Stimulated activated CD8-positive, alpha-beta memory T cell treated with anti-CD3 and anti-CD28 coated beads, Interleukin-2, amount 100 ng/mL, for 1 hour (primary cell): ENCODE measurements at places on chromosomes 7 and 10.
A peak's percentile ranks its signal among the peaks of the same experiment; 100 is the strongest.

DNA sequence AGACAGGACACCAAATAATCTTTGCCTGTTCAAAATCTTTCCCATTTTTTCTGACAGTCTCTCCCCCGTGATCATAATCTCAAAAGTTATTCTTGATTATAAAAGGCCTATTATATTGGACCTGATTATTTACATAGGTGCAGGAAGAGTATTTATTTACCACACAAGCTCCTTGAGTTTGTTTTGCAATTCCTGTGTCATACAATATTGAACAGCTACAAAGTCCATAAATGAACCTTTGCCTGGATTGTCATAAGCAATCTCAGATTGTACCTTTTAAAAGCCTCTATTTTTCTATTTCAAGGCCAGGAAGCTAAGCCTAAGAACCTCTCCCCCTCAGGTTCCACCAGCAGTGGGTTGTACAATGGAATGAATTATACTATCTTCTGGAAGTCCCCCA is 183.9 kb upstream of the MEOX2 start:
- DNase-seq: no peak

DNA sequence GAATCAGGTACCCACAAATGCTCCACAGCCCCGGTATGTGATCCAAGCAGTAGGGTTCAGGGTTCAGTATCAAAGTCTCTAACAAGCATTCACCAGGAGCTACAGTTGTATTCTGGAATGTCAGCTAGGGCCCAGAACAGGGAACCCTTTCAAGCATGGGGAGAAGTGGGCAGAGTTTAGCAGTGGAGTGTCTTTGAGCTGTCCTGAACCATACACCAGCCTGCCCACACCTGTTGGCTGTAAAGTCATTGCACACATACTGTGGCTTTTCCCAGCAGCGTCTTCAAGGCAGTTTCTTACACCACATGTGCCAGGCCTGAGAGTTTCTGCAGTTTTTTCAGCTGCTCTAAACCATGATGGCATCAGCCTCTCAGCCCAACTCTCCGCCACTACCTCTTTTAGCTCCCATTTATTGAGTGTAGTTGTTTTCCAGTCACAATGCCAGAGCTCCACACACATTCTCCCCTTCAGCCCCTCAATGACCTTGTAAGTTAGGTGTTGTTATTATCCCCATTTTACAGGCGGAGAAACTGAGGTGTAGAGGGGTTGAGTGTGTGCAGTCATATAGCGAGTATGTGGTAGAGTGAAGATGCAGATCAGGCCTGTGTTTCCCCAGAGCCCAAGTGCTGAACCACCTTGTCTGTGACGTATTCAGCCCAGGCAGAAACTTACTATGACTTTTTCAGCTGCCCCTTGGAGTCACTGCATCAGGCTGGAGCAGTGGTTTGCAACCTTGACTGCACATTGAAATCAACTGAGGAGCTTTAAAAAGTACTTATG is 83.1 kb downstream of the CHN2 start:
- no peak for DNase-seq

GRCh38 chr7:102425639-102426267 is 7.6 kb upstream of the ORAI2 start:
- DNase-seq: peak; percentile 76

DNA sequence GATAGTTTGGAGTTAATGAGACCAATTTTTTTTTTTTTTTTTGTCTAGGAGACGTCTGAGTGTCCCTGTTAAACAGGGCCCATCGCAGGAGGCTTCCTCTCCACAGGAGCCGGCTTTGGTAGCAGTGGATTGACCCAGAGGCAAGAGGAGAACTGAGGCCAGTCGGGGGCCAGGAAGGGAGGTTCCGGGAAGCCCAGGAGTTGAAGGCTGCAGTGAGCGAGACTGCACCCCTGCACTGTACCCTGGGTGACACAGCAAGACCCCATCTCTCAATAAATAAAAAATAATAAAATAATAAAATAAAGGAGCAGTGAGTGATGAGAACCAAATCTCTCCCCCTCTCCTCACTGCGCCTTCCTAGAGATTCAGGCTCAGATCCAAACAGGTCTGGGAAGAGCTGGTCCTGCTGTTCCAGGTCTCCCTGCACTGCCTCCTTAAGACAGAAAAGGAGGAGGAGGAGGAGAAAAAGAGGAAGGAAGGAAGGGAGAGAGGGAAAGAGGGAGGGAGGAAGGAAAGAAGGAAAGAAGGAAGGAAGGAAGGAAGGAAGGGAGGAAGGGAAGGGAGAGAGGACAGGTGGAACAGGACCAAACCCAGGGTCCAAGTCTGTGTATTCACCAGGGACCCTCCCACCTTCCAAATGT is 3.5 kb downstream of the MNX1 start:
- no peak for DNase-seq

DNA sequence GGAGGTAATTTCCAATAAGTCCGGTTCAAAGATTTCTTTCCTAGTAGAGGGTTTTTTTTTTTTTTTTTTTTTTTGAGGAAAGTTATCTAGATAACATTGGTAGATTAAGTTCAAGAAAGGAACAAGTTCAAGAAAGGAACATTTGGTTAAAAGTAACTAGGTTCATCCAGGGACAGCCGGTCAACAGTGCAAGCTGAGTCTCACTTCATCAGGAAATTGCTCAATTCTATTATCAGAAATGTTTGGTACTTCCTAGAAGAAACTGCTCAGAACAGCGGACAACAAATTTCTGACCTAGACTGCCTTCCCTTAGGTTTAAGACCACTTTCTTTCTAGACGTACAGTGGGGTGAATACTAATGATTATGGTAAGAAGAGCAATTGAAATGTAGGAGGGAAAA is 3.7 kb upstream of the IL2RA start:
- no peak for DNase-seq

GRCh38 chr10:89398003-89398749 is 5.8 kb downstream of the IFIT1 start:
- DNase-seq: no peak

- no peak for DNase-seq
Observed at GRCh38 chr10:93376372-93377293, 105.5 kb downstream of the MYOF start.

DNA sequence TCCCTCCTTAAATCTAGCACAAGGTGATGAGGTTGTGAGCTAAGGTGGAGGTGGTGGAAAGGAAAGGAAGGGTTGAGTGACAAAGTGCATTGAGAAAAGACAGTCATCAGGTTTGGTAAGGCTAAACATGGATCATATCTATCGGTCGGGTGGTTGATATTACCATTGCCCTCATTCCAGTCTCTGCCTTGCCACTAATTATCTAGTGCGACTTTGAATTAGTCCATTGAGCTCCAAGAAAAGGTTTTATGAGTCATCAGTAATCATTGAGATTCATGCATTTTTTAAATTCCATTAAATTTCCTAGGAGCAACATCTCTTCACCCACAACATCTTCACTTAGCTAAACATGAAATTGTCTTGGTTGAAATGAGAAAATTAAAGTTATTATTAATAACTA is 68.9 kb upstream of the FRMD4A start:
- no peak for DNase-seq

DNA sequence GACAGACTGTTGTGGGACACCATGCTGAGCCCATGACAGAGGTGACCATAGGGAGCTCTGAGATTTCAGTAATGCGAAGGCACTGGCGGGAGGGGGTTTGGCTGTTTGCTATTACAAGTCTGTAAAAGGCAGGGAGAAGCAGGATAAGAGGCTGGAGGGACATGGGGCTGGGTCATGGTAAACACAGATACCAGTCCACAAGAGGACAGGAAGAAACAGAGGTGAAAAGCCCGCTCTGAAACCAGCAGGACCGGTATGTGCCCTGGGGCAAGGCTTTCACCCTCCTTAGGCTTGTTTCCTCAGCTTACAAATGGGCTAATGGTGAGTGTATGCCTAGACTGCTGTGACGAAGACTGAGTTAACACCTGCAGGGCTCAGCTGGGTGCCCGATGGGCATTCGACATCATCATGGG is 34.1 kb downstream of the ANXA11 start:
- no peak for DNase-seq

GRCh38 chr7:8581842-8582241 is 148.4 kb downstream of the NXPH1 start:
- DNase-seq: no peak

GRCh38 chr7:1290026-1290678 is 57.5 kb downstream of the UNCX start:
- no peak for DNase-seq

GRCh38 chr10:125092564-125093031 is 67.8 kb downstream of the CTBP2 start:
- no peak for DNase-seq

- no peak for DNase-seq
Observed at GRCh38 chr10:114363745-114364454, 40.4 kb downstream of the AFAP1L2 start.

DNA sequence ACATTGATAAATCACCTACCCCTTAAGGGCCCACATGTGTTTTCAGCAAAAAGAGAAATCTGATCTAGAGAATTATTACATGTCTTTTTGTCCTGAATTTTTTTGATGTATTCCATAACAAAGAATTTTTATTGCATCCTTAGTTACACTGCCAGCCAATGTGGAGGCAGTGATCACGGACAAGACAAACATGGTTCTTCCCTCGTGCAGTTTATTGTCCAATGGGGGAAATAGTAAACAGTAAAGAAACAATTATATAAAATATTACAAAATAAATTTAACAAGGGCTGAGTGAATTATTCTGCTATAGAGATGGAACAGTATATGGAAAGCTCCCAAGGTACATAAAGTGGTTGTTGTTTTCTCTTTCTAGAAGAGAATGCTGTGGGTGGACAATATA is 2.0 kb downstream of the STEAP2 start:
- no peak for DNase-seq

DNA sequence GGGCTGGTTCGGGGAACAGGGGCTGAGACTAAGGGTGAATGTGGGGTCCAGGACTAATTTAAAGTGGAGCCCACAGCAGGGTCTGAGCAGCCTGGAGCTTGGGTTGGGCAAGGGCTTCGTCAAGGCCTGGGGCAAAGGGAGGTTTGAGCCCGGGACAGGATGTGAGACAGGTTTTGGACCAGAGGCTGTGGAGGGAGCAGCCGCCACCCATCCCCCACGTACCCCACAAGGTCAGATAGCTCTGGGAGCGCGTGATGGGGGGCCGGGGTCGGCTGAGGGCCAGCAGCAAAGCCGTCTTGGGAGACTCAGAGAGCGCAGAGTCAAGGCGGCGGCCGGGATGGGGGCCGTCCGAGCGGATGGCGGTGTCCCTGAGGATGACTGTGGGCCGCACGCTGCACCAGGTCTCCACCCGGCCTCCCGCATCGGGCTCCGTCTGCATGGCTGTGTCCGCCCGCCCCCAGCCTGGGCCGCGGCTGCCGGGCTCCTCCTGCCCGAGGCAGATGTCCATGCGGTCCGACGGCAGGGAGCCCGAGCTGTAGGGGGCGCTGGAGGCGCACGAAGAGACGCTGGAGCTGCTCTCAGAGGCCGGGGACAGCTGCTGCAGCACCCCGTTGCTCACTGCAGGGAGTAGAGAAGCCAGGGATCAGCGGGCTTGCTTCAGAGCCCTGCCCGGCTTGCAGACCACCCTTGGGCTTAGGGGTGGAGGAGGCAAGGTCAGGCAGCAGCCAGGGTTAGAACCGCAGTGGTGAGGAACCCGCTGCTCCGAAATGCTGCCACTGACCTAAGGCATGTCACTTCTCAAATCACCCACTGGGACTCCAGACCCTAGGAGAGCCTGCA is 12.1 kb downstream of the PDZD7 start:
- peak; percentile 53 for DNase-seq

DNA sequence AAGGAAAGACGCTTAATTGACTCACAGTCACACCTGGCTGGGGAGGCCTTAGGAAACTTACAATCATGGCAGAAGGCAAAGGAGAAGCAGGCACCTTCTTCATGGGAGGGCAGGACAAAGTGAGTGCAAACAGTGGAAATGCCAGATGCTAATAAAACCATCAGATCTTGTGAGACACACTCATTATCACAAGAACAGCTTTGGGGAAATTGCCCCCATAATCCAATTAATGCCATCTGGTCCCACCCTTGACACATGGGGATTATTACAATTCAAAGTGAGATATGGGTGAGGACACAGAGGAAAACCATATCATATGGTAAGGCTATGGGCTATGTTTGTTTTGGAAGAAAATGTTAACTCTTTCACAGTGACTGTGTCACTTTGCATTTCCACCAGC is 1272.5 kb upstream of the CELF2 start:
- no peak for DNase-seq

GRCh38 chr7:141992156-141992555 is 3.5 kb upstream of the MGAM start:
- no peak for DNase-seq

GRCh38 chr10:15427843-15428414 is 56.8 kb upstream of the FAM171A1 start:
- no peak for DNase-seq

GRCh38 chr7:3370068-3370830 is 69.2 kb downstream of the SDK1 start:
- no peak for DNase-seq

DNA sequence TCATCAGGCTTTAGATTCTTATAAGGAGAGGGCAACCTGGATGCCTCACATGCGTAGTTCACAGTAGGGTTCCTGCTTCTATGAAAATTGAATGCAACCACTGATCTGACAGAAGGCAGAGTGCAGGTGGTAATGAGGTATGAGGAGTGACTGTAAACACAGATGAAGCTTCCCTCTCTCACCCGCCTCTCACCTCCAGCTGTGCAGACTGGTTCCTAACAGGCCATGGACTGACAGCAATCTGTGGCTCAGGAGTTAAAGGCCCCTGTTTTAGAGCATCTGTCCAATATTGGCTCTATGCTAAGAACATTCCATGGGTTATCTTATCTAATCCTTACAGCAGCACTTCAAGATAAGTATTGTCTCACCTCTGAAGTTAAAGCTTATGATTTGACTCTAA is 213.5 kb upstream of the NRP1 start:
- no peak for DNase-seq

- DNase-seq: no peak
Observed at GRCh38 chr10:11877591-11877905, 54.4 kb downstream of the PROSER2 start.

DNA sequence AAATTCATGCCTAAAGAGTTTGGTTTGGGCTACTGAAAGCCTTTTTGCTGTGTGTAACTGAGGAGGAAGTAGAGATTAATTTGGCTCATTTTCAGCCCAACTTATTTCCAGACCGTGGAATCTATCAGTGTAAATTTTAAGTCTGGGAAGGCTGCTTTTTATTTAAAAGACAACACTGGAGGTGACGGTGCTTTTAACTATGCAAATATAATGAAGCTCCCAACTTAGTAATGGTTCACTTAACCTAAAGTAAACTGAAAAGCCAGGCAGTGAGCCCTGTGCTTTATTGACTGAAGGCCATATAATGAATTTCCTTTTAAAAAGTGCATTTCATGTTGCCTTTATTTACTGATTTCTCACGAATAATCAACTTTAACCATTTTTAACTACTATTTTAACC is 127.2 kb downstream of the NPY start:
- no peak for DNase-seq
